ENCODE measurements at places on chromosomes 16 and 17. TPM values are rescaled to one million over a fixed set of nuclear protein-coding genes. Genes with fewer than 3 reads are reported as not detected.

DNA sequence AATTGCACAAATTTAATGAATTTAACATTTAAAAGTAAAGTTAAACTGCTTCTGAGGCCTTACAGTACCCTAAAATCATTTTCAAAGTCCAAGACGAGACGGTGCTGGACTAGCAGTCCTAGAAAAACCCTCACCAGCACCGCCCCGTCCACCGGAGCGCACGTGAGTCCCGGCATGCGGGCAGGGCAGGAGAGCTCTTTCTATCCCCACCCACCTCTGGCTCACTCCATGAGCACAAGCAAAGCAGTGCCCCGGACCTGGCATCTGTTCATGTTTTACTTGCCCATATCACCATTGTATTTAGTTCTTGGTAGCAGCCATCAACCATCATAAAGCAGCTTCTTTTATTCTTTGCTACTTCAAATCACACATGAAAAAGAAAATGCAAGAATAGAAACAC is 41.7 kb downstream of the ANKRD11 start:
- H3K36me3 ChIP-seq = no peaks in the 10 kb centered on the region
- no peak for DNase-seq
- no peak overlapping the region for H3K4me3 ChIP-seq
- H3K4me1 ChIP-seq = peaks cover 34% of the 10 kb centered on the region

GRCh38 chr17:80092959-80093358 is 8.4 kb upstream of the GAA start:
- DNase-seq = no peak
- H3K4me3 ChIP-seq = no peak overlapping the region
- no peaks in the 10 kb centered on the region for H3K4me1 ChIP-seq
- H3K36me3 ChIP-seq = no peaks in the 10 kb centered on the region
- H3K27me3 ChIP-seq = no peaks in the 10 kb centered on the region

DNA sequence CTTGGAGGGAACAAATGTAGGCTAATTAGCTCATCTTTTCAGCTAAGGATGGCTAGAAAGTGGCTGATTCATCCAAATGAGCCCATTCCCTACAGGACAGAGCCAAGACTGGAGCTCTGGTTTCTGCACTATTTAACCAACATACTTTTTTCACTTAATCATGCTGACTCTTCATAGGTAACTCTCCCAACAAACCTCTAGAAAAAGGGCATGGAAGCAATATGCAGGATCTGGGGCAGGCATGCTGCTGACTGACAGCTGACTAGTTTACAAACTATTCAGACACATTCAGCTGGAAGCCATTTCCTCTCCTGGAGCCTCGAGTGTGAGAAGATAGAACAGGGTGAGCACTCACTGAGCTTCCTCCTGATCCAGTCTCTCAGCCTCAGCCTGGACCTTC is 6.2 kb downstream of the BECN1 start:
- no peak for DNase-seq
- H3K27me3 ChIP-seq = no peaks in the 10 kb centered on the region
- no peaks in the 10 kb centered on the region for H3K36me3 ChIP-seq
- no peaks in the 10 kb centered on the region for H3K4me1 ChIP-seq

DNA sequence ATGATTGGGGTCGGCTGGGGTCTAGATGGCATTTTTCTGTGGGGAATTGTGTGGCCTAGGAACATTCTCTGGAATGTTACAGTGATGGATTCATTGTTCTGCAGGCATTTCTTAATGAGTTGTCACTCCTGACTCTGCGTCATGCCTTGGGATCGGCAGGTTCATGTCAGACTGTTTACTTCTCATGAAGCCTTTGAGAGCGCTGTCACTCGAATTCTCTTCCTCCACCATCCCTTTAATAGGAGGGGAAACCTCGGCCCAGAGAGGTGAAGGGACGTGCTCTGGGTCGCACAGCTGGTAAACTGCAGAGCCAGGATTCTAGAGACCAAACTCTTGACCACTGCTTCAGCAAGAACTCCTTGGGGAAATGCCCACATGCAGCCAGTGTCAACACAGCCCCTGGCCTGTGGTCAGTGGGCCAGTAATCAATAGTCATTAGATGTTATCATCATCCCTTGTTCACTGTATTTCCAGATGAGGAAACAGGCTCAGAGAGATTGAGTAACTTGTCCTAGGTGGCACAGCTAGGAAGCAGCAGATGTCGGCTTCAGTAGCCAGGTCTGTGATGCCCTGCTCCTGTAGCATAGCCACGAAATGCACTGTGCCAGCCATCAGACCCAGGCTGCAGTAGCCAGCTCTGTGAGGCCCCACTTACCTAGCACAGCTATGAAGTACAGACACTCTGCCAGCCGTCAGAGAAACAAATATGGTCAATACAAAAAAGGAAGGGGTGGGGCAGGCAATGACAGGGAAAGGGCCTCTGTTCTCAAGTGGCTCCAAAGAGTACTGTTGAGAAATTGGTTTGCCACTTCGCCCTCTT is 259.0 kb downstream of the CPPED1 start:
- no peaks in the 10 kb centered on the region for H3K36me3 ChIP-seq
- no peak for DNase-seq
- H3K4me1 ChIP-seq = peaks cover 4% of the 10 kb centered on the region
- H3K4me3 ChIP-seq = no peak overlapping the region
- no peaks in the 10 kb centered on the region for H3K27me3 ChIP-seq

GRCh38 chr16:86252596-86252995 is 257.7 kb upstream of the FOXF1 start:
- peaks cover 5% of the 10 kb centered on the region for H3K27me3 ChIP-seq
- DNase-seq = peak; percentile 79
- no peak overlapping the region for H3K4me3 ChIP-seq
- H3K27ac ChIP-seq = no peak overlapping the region
- H3K4me1 ChIP-seq = no peaks in the 10 kb centered on the region

DNA sequence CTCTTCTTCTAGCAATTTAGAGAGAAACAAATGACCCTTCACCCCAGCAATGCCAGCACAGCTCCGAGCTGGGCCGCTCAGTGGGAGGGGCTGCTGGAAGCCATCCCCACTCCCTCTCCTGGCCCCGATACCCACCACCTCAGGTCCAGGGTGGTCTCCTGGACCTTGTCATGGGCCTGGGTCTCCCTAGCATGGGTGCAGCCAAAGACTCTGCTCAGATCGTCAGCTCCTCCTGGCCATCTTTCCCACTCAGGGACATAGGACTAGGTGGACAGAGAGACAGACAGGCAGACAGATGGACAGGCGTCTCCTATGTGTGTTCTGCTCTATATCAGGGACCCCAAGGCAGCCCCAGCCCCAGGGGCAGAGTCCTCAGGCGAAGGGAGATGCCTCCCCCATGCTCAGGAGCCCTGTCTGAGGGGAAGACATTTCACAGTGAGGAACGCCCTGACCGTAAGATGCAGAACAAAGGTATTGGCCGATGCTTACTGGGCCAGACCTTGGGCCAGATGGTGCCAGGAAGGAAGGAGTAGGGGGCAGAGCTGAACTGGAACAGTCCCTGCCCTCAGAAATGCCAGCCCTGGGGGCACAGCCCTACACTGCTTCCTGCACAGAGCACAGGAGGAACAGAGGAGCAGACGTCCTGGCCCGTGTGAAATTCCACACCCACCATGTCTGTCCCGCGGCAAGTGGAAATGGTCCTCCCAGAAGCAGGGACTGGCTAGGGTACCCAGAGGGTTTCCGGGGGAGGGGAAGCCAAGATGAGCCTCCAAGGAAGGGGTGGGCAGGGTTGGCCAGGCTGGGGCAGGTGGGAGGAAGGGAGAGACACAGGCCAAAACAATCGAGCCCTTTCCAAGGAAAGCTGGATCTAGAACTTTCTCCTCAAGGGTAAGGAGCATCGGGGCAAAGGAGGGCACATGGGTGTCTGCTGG is 13.0 kb downstream of the PITPNM3 start:
- H3K27ac ChIP-seq = no peak overlapping the region
- H3K27me3 ChIP-seq = no peaks in the 10 kb centered on the region
- H3K36me3 ChIP-seq = no peaks in the 10 kb centered on the region
- peaks cover 11% of the 10 kb centered on the region for H3K4me1 ChIP-seq
- DNase-seq = no peak

DNA sequence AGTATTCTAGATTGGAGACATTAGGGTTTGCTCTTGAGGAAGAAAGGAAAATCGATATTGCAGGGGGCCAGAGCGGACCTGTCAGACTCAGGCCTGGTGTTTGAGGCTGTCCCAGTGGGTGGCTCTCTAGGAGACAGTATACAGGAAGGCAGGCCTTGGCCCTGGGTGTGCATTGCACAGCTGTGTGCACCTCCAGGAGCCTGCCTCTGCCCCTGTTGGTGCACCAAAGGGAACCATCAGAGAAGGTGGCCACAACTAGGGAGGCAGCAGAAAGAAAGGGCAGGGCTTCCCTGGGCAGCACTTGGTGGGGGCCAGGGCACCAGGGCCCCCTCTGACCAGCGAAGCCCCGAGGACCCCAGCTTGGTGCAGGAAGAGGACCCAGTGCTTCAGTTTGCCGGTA is 188.0 kb downstream of the NTN1 start:
- no peak overlapping the region for H3K4me3 ChIP-seq
- H3K27ac ChIP-seq = no peak overlapping the region
- peaks cover 16% of the 10 kb centered on the region for H3K4me1 ChIP-seq
- DNase-seq = no peak
- H3K36me3 ChIP-seq = no peaks in the 10 kb centered on the region
- peaks cover 67% of the 10 kb centered on the region for H3K27me3 ChIP-seq

The C16orf92 gene
- not detected for total RNA-seq

The CTRB1 gene
- not detected for total RNA-seq

The CCL4L2 gene
- not detected for total RNA-seq

The CD300A gene
- 0.28 TPM for total RNA-seq

The ZNF48 gene
- total RNA-seq = 39.3 TPM

The TAF1C gene
- total RNA-seq = 23.3 TPM

The STX8 gene
- 79.7 TPM for total RNA-seq

The KRT25 gene
- total RNA-seq = not detected
